DND-41 (cell line): ENCODE measurements at places on chromosomes 7 and 10.

GRCh38 chr10:50360077-50360850 is 108.9 kb upstream of the ASAH2 start:
- H3K27me3 ChIP-seq: no peaks in the 10 kb centered on the region
- H3K27ac ChIP-seq: no peak overlapping the region
- no peak for DNase-seq

DNA sequence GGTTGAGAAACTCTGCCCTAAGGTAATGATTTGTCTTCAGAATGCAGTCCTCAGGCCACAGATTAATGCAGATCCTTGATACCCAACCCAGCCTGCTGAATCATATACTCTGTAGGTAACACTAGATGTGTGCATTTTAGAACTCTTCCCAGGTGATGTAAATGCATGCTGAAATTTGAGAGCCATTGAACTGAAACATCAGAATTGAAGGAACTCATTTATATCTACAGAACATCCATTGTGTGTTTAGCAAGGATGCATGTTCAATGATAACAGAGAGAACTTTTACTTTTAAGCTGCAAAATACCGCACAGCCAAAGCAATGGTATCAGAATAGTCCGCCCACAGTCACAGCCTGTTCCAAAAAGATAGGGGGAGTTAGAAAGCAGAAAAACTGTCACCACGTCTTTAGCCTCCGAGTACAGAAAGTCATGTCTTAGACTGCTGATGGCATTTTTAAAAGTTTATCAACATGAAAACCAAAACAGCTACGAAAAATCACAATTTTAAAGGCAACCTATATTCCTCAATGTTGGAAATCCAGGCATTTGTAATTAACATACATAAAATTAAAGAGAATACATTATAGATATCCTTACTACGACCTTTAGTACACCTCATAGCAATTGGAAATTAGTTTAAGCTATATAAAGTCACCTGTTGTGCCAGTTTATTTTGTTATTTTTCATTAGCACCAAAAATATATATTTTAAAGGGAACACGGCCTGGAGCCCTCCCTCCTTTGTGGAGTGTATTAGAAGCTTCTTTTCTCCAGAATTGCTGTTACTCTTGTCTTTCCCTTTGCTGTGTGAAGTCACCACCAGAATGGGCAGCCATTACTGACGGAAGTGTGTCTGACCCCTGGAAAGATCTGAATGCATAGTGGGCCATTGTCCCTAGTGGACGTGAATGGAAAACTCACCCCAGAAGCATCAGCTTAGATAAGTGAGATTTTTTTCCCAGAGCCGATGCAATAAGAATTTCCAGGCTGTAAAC is 65.8 kb upstream of the PRKAR2B start:
- no peak overlapping the region for H3K4me3 ChIP-seq
- no peaks in the 10 kb centered on the region for H3K27me3 ChIP-seq
- H3K4me1 ChIP-seq: no peaks in the 10 kb centered on the region
- no peaks in the 10 kb centered on the region for H3K36me3 ChIP-seq
- no peak overlapping the region for H3K27ac ChIP-seq

DNA sequence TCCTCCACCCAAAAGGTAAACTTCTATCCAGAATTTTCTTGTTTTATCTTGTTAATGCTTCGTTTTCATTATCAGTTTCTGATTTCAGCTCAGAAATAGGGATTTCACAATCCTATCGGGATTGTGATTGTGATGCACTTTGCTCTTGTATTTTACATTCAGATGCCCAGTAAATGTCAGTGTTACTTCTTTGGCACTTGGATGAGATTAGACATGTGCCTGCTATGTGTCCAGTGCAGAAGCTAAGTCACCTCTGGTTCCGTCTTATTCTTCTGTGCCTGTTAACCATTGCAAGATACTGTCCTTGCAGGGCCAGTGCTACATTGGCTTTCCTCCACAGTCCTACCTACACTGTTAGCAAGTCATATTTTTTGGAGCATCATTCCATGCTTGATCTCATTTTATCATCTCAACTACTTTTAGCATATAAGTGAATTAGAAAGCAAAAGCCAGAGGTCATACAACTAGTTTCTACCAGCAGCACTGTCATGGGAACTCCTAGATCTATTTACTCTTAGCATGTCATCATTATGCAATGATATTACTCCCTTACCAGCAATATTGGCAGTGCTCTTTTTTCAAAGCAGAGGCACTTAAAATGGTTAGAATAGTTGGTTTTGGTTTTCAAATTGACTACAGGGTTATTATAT is 26.7 kb downstream of the ZNF277 start:
- no peaks in the 10 kb centered on the region for H3K36me3 ChIP-seq
- H3K27ac ChIP-seq: no peak overlapping the region
- DNase-seq: no peak

- DNase-seq: no peak
- H3K27me3 ChIP-seq: no peaks in the 10 kb centered on the region
- no peak overlapping the region for H3K4me3 ChIP-seq
- no peak overlapping the region for H3K27ac ChIP-seq
- H3K36me3 ChIP-seq: no peaks in the 10 kb centered on the region
- H3K4me1 ChIP-seq: no peaks in the 10 kb centered on the region
These were observed 43.4 kb downstream of the SH3PXD2A start for GRCh38 chr10:103812004-103812403.

DNA sequence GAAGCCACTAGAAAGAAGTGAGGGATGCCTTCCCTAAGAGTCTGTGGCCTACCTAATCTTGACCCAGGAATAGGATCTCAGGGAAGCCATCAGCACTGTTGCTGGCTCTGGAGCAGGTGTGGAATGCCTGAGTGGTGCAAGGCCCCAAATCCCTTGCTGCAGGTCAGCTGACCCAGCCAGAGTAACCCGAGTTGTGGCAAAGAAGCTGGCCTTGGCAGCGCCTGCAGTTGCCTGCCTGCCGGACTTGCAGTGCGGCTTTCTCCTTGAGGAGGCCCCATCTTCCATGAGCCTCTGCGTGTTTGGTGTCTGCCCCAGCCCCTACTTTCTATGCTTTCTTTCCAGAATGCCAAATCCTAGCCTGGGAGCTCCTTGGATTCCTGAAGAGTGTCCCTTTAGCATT is 5.8 kb downstream of the KIAA1217 start:
- no peak overlapping the region for H3K4me3 ChIP-seq
- H3K27me3 ChIP-seq: no peaks in the 10 kb centered on the region
- peaks cover 13% of the 10 kb centered on the region for H3K4me1 ChIP-seq
- no peak for DNase-seq
- H3K36me3 ChIP-seq: no peaks in the 10 kb centered on the region; the same call in 1 of the 2 replicates

DNA sequence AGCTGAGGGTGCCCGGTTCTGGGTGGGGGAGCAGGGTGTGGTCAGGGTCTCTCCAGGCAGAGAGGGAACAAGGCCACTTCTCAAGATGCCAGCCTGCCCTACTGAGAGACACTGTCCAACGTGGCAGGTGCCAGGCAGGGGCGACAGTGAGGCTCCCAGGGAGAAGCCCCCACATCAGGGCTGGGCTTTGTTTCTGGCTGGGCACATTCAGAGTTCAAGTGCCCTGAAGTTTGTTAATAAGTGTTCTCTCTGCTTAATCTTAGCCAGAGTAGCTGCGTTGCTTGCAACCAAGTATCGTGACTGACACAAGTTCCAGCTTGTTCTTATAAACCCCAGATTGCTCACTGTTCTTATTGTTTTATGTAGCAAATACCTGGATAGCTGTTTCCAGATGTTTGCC is 21.8 kb downstream of the FOXL3 start:
- H3K36me3 ChIP-seq: no peaks in the 10 kb centered on the region
- H3K4me3 ChIP-seq: no peak overlapping the region
- no peaks in the 10 kb centered on the region for H3K4me1 ChIP-seq

GRCh38 chr7:30687604-30688003 is 5.3 kb upstream of the CRHR2 start:
- peak; percentile 10 for DNase-seq
- H3K27ac ChIP-seq: no peak overlapping the region
- no peaks in the 10 kb centered on the region for H3K36me3 ChIP-seq
- H3K4me3 ChIP-seq: no peak overlapping the region
- peaks cover 5% of the 10 kb centered on the region for H3K27me3 ChIP-seq

DNA sequence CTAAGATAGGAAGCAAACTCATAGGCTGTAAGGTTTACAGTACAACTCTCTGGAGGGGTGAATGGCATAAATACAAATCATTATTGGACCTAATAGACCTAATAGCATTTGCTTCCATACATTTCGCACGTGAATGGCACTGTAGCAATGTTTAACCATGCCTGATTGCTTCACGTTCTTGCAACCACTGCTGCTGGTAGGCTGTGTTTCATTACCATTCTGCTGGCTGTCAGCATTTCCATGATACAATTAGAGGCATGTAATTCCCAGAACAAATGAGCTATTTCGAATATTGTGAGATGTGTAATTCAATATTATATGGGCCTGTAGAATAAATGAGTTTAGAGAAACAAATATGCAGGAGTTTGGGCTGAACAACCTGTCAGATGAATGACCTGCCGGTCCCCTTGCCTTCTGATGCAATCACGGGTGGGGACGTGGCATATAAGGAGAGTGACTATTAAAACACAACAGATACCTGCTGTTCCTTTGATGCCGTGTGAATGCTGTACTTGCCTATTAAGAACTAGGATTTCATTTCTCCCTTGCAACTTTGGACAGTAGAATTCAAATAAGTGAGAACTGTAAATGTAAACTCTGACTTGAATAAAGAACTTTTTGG is 393.4 kb downstream of the ACTR3B start:
- H3K4me3 ChIP-seq: no peak overlapping the region
- no peaks in the 10 kb centered on the region for H3K27me3 ChIP-seq
- no peaks in the 10 kb centered on the region for H3K4me1 ChIP-seq
- no peak overlapping the region for H3K27ac ChIP-seq
- DNase-seq: no peak

- no peak overlapping the region for H3K4me3 ChIP-seq
- DNase-seq: no peak
- H3K4me1 ChIP-seq: 0 out of 2 replicates have a peak, but pooled peaks cover 3% of the 10 kb centered on the region
- no peaks in the 10 kb centered on the region for H3K27me3 ChIP-seq
- H3K36me3 ChIP-seq: no peaks in the 10 kb centered on the region
These were observed 147.2 kb downstream of the NSUN6 start for GRCh38 chr10:18504161-18504560.

DNA sequence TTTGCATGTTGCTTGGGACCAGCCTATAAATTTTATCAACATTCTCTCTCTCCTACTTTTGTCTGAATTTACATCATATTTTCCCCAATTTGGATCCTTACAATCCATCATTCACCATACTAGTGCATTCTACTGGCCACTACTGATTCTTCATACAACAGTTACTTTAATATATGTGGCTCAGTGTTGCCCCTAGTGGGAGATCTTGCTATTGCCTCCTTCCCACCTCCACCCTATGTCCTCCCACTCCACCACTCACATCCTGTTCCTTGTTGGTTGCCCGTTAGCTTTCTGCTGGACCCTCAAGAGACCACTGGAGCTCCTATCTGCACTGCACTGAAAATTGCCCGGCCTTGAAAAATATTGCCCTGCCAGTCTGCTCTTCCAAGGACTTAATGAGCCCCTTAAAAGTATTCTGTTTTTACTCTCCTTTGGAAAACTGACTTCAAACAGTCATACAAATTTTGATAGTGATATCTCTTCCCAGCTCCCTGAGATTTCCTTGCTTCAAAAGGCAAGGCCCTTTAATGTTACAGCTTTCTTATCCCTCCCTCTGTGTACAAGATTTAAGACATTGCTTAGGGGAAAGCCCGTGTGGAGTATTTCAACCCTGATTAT is 243.2 kb upstream of the TMEM229A start:
- H3K27me3 ChIP-seq: no peaks in the 10 kb centered on the region
- no peak overlapping the region for H3K4me3 ChIP-seq
- DNase-seq: peak; percentile 34
- H3K36me3 ChIP-seq: no peaks in the 10 kb centered on the region
- no peak overlapping the region for H3K27ac ChIP-seq

DNA sequence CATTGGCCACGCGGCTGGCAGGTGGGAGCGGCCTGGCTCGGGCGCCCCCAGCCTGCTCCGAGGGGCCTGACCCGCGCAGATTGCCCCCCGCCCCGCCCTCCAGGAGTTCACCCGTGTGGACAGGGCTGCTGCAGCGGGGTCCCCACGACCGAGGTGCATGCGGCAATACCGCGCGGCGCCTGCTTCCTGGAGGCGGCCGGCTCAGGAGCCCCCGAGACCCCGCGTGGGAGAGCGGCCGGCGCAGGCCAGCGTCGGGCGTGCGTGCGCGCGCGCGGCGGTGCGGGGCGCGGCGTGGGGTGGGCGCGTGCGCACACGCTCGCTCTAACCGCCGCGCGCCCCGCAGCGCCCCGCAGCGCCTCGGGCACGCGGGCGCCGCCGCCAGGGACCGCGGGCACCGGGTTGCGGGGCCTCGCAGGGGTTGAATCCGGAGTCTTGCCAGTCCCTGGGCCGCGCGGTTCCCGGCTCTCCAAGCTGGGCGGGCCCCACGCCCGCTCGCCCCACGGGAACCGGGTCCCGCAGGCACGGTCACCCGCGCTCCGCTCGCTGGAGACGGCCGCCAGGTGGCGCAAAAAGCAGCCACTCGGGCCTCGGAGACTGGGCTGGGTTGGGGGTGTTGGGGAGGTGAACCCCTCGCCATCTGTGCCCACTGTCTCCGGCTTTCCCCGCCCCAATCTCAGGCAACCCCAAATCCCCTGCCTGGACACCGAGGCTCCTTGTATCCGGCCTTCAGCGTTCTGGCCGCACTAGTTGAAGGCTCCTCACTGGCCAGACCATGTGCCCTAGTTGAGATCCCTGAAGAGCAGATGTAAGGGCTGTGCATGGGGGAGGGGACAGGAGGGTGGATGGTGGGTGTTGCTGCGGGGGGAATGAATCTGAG is 1.3 kb upstream of the ACHE start:
- no peaks in the 10 kb centered on the region for H3K4me1 ChIP-seq
- H3K27ac ChIP-seq: no peak overlapping the region
- DNase-seq: no peak

- peaks cover 2% of the 10 kb centered on the region; the same call in 1 of the 2 replicates for H3K4me1 ChIP-seq
- no peak for DNase-seq
- H3K36me3 ChIP-seq: no peaks in the 10 kb centered on the region
- no peak overlapping the region for H3K4me3 ChIP-seq
- no peak overlapping the region for H3K27ac ChIP-seq
- H3K27me3 ChIP-seq: no peaks in the 10 kb centered on the region
These were observed 10.5 kb upstream of the PPIF start for GRCh38 chr10:79336739-79337138.

GRCh38 chr7:131219312-131220041 is 108.2 kb upstream of the MKLN1 start:
- DNase-seq: no peak
- H3K27ac ChIP-seq: no peak overlapping the region
- H3K27me3 ChIP-seq: no peaks in the 10 kb centered on the region
- H3K4me1 ChIP-seq: peaks cover 5% of the 10 kb centered on the region; the same call in 1 of the 2 replicates
- H3K4me3 ChIP-seq: no peak overlapping the region
- H3K36me3 ChIP-seq: no peaks in the 10 kb centered on the region

GRCh38 chr7:149716007-149716931 is 57.1 kb downstream of the ZNF467 start:
- no peak overlapping the region for H3K27ac ChIP-seq
- no peaks in the 10 kb centered on the region for H3K36me3 ChIP-seq
- H3K27me3 ChIP-seq: no peaks in the 10 kb centered on the region
- no peaks in the 10 kb centered on the region for H3K4me1 ChIP-seq
- DNase-seq: no peak

DNA sequence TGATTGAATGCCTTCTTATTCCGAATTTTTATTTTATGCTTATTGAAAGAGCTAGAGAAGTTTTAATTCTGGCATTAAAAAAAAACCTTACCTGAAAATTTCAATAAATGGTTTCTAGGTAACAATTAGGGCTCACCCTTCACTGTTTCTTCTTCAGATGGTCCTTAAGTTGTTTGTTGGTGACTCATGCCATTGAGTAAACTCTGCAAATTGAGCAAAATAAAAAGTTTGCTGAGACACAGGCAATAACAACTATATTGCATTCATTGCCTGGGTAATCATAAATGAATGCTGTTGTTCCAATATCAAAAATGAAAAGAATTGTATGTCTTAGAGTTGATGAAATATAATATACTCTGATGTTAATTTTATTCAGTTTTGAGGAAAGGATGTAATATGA is 300.3 kb downstream of the CDK14 start:
- no peaks in the 10 kb centered on the region for H3K36me3 ChIP-seq
- H3K27me3 ChIP-seq: no peaks in the 10 kb centered on the region
- DNase-seq: no peak
- no peak overlapping the region for H3K4me3 ChIP-seq
